ENCODE measurements at places on chromosomes 2 and 18.

DNA sequence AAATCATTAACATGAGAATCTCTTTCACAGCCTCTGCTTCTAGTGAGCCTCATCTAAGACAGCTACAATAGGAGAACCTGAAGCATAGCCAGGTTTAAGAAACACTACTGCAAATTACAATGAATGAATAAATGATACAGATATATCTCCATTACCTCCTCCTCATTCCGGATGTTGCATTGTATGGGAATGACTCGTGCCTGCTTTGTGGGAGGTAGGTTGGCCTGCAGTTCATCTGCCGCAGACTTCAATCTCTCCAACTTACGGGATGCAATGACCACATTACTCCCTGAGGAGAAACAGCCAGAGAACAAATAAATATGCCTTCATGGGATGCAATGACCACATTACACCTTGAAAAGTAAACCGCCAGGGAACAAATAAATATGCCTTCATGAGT is 15.4 kb downstream of the PECR start:
- DNase-seq = no peak

DNA sequence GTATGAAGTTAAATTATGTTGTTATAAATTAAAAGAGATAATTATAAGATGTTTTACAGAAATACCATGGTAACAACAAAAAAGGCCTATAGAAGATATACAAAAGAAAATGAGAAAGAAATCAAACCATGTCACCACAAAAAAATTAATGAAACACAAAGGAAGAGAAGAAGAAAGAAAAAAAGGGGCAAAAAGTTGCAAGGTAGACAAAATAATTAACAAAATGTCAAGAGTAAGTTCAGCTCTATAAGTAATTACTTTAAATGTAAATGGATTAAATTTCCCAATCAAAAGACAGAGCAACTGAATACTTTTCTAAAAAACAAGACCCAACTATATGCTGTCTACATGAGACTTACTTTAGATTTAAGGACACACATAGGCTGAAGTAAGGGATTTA is 378.4 kb upstream of the FSHR start:
- DNase-seq = no peak

DNA sequence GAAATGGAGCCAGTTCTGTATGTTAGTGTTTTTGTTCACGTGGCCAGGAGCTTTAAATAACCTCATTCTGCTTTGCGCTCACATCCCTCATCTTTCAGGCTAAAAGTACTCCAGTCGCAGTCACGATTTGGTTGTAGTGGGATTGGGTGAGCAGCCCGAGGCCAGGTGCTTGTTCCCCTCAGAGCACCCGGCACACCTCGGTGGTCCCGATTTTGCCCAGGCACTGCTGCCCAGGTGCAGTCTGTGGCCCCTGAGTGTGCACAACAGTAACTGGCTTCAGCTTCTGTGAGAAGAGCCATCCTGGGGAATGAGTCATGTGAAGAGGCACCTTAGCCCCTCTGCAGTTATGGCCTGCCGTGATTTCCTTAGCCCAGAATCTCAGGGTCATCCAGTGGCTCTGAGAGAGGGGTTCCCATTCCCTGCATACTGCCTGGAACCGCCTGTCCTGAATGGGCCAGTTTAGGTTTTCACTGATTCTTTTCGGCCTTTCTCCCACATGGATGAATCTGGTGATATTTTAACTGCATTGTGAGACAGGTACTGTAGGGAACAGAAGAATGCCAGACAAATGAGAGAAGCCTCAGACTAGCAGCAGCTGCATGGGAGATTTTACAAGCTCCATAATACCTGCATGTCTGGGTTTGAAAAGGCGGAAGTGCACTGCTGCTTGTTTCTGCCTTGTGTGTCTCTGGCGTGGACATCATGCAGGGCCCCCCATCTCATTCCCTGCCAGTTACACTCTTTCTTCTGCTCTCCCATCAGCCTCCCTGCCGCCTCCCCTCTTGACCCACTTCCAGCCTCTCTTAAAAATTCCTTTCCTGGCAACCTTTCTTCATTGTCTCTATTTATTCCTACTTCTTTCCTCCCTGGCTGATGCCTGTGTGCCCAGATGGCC is 33.5 kb downstream of the IMPA2 start:
- DNase-seq = no peak

- DNase-seq = no peak
Measured at GRCh38 chr2:15799432-15799827, 140.9 kb upstream of the MYCN start.

- DNase-seq = no peak
Measured at GRCh38 chr18:36120297-36120696, 8.8 kb downstream of the SLC39A6 start.

DNA sequence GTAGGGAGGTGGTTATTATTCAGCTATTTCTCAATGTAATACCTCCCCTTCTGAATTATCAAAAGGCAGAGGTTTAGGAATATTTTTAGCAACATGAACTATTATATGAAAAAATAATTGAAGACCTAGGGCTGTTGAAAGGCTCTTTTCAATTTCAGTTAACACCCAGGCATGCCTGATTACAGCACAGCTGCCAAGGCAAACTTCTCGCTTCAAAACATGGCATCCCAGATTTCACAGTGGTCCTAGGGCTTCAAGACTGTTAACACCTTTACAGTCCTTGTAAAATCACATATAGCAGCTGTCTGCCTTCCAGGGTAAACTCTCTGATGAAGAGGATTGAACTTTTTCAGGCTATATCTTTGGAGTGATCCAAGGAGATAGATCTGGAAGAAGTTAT is 23.2 kb downstream of the CTLA4 start:
- no peak for DNase-seq

- no peak for DNase-seq
Measured at GRCh38 chr18:875912-876311, 28.8 kb upstream of the ADCYAP1 start.

DNA sequence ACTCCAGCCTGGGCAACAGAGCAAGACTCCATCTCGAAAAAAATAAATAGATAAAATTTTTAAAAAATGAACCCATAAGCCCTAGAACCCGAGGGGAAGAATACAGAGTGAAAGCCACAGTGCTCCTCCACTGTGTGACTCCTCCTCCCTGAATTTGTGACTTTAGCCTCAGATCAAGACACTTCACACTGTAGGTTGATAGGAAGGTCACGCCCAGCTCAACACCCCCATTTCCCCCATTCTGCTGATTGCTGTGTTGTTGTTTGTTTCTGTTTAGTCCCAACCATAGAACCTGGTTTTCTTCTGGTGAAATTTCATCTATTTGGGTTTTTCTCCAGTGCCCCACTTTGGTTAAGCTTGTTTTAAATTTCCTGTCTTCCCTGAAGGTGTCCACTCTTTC is 102.2 kb downstream of the VIT start:
- no peak for DNase-seq

- no peak for DNase-seq
Measured at GRCh38 chr2:71474116-71474743, 20.9 kb downstream of the DYSF start.

DNA sequence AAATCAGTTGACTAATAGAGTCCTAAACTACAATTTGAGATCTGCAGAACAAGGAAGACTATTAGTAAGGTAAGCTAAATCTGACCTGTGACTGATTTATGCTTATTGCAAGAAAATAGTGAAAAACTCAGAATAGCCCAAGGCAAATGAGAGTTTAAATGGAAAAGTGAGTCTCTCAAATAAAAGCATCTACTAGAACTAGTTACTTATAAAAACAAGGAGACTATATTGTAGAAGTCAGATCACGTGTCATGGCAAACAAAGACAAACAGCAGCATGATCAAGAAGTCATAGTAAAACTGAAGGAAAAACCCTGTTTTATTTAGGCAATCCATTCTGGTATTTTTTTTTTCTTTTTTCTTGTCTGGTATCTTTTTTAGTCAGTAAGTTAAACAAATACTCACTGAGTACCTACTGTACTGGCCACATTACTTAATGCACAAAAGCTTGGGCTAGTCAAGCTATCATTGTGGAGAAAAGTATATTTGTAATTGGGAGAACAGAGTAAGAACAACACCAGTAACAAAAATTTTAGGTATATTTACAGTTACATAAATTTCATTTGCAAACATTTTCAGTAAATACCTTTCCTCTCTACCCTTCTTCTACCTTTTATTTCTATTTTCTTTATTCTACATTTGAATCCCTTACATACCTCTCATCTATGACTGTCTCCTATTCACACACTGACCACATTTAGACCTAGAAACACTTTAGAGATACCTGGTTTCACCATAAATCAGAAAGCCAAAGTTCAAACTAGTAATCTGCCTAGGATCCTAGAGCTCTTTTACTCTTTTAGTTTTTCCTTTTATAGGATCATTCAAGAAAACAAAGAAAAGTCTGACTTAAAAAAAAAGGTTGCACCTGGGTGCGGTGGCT is 23.7 kb downstream of the CCDC88A start:
- DNase-seq = no peak

- no peak for DNase-seq
Measured at GRCh38 chr2:26351375-26352090, 4.9 kb upstream of the ADGRF3 start.

- DNase-seq = no peak
Measured at GRCh38 chr2:190551928-190552327, 17.4 kb upstream of the NEMP2 start.

GRCh38 chr2:60453872-60454271 is 99.6 kb downstream of the BCL11A start:
- no peak for DNase-seq

- DNase-seq = no peak
Measured at GRCh38 chr2:183866666-183867065, 731.7 kb upstream of the ZNF804A start.

GRCh38 chr2:217051416-217051815 is 191.6 kb upstream of the TNP1 start:
- no peak for DNase-seq

GRCh38 chr18:78935406-78935805 is 44.2 kb upstream of the SALL3 start:
- DNase-seq = no peak

DNA sequence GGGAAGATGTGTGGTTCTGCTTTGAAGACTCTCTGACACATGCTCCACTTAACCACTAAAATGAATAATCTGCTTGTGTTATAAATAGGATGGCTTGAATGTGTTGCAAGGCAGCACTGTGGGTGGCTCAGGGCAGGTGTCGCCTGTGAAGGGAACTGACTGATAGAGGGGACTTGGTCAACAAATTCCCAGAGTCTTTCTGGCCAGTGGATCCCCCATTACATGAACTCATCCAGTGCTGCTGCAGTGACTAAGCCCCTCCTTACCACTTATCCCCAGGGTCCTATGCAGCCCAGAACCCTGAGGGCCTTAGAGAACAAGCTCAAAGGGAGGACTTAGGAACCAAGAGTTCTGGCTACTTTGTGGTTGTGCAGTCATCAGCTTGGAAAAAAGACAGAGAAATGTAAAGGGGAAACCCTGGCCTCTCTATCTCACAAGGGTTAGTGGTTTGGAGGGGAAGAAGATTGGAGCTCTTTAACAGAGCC is 226.2 kb upstream of the TNP1 start:
- no peak for DNase-seq

- no peak for DNase-seq
Measured at GRCh38 chr2:110101901-110102803, 13.5 kb downstream of the MALL start.

- no peak for DNase-seq
Measured at GRCh38 chr2:95032868-95033603, 7.5 kb downstream of the MAL start.

Data from iPS DF 6.9 (cell line).